ENCODE measurements at places on chromosomes 12 and 14.

- no peak for DNase-seq
Observed at GRCh38 chr14:52146504-52146903, 77.6 kb upstream of the NID2 start.

DNA sequence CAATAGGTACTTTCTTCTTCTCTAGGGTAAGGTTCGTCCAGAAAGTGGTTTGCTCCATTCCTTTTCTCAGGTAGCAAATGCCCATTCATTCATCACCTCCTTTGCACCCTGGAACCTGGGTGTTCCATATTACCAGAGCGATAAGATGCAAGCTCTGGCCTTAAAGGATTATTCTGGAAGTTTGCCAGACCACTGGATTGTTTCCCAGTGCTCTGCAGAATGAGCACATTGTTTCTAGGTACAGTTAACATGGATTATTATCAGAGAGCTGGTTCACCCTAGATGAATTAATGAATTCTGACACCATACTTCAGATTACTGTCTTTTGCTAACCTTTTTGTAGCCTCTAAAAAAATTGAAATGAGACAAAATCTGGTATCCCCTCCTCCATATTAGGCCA lies 170.9 kb upstream of the BMP4 start:
- no peak for DNase-seq

DNA sequence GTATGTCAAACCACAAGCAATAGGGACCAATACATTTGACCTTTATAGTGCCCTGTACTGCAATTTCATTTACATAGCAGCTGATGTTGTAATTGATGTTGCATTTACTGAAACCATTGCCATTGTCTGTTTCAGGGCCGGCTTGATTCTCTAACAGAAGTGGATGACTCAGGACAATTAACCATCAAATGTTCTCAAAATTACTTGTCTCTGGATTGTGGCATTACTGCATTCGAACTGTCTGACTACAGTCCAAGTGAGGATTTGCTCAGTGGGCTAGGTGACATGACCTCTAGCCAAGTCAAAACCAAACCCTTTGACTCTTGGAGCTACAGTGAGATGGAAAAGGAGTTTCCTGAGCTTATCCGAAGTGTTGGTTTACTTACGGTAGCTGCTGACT lies 216.0 kb downstream of the AKAP6 start:
- no peak for DNase-seq

GRCh38 chr12:6391013-6391412 lies 7.1 kb downstream of the LTBR start:
- DNase-seq = no peak

DNA sequence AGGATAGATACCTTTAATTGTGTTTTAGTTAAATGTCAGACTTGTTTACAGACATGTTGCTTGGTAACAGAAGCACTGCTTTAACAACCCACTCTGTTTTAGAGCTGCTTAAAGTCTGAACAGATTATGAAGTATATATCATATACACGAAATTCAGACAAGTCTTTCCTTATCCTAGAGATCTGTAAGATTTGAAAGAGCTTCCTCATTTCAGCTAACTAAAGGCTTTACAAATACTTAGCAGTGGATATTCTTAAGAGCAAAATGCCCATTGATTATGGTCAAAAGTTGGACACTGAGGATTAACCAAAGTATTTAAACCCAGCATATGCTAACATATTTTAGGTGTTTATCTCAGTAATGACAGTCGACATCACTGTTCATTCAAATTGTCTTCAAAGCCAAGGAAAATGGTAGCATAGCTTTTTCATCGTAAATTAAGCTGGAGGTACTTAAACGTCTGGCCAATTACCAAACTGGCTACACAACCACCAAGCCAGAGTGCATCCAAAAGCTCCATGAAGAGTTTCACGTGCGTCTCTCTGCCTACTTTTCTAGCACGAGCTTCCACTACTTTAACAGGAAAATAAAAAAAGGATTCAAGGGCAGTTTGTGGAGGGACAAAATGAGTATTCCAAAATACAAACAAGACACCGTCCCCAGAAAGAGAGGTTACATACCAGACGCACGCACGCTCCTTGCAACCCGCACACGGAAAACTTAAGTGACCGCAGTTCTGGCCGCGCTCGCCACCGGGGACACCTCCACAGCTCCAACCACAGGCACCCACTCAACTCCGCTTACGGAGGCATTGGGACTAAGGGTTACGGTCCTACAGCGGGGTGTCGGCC lies 565 bp downstream of the CEP83 start:
- DNase-seq = no peak

DNA sequence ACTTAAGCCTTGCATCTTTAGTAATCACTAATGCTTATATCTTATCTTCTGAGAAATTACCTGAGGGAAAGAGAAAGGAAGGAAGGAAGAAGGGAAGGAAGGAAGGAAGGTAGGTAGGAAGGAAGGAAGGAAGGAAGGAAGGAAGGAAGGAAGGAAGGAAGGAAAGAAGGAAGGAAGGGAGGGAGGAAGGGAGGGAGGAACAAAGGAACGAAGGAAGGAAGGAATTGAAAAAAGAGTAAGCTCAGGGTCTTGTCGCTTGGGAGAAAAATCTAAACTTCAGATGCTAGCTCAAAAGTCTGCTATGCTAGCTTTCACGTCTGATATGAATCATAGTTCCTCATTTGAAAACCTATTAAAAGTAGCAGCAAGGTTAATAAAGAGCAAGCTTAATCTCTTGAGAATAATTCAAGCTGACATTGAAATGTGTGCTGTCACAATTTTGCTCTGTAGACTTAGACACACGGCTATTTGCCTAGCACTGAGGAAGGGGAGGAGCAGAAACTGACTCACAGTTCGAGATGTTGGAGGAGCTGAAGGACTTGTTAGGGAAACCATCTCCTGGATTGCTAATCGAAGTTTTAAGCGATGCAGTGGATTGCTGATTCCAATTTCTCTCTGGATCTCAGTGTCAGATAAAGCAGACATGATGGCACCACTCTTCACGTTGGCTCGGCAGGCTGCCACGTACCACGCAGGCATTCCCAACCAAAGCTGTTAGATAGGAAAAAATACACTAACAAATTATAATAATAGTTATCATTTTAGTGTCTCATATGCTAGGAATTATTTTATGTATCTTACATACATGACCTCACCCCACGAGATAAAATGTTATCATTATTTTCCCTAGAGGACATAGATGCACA lies 216.7 kb downstream of the ACSS3 start:
- no peak for DNase-seq

GRCh38 chr14:76773188-76773885 lies 12.1 kb downstream of the VASH1 start:
- no peak for DNase-seq

DNA sequence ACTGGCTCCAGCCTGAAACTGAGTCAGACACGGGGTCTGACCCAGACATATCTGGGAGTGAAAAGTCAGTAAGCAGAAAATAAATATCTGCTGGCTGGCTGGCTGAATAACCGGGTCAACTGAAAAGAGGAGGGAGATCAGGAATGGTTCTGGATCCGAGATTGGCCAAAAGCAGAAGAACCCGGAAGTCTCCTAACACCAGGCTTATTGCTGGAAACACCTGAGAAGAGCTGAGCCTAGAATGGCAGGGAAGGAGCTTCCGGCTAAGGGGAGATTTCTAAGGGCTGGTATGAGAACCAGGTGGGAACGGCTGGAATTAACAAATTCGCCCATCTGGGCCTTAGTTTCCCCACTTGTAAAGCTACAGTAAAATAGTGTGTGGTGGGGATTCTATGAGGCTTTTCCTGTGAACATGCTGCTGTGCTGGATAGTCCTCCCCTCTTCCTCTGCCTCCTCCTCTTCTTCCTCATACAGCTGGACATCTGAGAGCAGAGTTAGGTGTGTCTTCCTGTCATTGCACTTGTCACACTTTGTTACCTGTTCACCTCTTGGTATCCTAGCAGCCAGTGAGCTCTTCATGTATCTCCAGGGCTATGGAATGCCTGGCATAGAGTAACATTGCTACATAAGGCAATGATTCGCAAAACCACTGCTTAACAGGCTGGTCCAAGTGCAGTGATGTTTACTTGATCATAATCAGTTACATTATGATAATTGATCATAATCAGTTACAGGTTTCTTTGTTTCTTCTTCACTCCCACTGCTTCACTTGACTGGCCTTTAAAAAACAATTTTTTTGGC lies 2.0 kb upstream of the SHMT2 start:
- no peak for DNase-seq

DNA sequence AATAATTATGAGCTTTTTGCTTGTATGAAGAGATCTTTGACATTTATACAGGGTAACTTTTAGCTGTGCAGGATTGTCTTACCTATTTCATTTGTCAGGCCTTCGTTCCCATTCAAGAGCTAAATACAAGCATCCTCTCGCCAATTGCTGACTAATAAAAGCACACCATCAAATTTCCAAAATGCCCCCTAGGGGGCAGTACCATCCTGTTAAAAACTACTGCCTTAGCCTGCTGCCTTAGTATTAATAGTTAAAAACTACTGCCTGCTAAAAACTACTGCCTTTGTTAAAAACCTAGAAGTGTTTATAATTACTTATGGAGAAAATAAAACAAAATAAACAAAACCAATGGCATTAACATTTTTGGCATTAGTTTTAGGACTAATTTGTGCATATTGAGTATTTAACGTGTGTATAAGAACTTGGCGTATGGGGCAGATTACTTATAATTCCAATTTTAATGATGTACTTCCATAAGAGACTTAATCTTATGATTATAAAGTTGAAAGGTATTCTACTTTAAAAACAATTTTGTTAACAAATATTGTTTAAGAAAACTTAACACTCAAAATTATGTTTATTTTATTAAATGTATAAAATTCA lies 3.0 kb upstream of the IFI27L2 start:
- no peak for DNase-seq

DNA sequence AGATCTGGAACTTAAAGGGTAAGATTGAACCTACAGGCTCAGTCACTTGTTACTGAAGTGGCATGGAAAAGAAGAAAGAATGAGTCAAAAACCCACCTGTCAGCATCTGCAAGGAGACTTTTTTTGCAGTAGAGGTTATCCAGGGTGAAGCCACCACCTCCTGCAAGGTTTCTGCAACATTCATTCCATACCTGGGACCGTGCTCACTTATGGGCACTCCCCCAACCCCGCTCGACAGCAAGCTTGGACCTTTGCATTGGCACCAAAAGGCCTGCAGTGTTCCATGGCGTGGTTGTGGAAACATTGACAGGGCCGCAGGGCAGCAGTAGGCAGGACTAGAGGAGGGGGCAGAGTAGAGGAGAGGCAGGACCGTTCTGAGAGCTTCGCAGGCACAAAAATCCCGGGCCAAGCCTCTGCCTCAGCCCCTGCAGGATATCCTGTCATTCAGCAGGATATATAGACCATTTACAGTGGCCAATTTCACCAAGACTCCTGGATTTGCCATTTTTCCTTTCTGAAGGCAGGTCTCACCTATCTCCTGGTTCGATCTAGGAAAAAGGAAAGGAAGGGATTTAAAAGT lies at the start of gene STAB2:
STAB2 (plus strand) TSS at position 483 of the 580 bp plus-strand sequence. CDS start 204 bp downstream, outside the sequence.
- no peak for DNase-seq

DNA sequence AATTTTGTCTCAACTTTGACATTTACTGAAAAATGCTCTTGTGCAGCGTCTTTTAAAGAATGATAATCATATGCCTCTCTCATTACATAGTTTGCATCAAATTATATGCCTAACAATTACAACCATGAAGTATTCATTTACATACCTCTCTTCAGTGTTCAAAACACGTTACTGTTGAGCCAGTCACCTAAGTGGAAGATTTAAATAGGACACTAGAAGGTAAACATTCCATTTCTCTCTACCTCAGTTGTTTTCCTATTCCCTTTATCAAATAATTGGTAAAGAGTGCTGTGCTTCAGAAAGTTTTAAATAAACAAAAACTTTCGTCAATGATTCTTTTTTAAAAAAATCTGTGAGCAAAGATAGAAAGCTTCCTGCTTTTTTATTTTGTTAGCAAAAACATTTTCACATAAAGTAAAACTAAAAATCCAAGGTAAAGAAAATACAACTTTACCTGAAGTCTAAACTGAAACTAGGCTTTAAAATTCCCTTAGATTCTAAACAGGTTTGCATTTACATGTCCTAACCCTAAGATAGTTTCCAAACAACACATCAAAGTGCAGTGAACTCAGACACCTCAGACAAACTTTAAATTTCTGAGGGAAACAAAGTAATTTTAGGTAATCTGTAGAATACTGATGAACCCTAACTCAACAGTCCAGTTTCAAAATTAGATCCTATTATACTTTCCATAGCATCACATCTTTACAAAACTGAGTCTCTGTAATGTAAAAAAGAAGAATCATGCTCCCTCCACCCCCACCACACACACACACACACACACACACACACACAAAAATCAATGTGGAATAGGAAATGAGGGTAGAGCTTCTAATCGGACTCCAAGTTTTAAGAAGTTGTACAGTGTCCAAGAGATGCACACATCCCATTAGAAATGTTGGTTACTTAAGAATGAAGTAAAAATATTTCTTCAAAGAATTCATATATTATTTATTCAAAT lies 46.2 kb downstream of the PAWR start:
- DNase-seq = no peak

DNA sequence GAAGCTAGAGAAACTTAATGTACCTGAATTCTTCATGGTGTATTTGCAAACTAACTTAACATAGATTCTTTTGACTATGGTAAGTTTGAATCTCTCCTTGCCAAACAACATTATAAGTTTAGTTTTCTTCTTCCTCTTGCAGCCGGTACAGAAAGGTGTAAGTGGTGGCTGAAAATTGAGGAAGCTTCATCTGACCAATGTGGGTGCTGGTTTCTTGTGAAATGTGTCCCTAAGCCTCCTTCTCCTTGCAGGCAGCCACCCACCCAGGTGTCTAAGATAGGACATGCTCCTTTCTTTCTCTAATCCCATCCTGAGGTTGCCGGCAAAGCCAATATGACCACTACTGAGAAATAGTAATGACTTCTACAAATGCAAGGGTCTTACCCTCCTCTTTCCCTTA lies 20.6 kb downstream of the GSG1 start:
- DNase-seq = no peak

- no peak for DNase-seq
Observed at GRCh38 chr14:76323331-76324050, 52.4 kb upstream of the ESRRB start.

DNA sequence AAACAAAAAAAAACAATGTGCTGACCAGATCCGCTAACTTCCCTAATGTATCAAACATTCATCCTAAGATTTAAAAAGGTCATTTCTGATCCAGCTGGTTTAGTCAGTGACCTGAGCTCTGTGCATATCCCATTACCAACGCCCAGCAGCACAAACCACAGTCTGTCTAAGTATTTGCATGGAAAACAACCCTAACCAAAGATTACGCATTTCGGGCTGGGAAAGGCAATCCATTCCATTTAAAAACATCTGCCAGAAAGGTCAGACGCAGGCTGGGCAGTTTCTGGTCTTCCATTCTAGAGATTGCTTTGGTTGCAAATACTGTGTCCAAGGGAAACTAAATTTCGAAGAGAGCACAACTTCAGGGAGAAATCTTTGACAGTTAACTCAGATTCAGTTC lies 234.9 kb downstream of the FLRT2 start:
- DNase-seq = no peak

All from cortex of kidney (tissue), 1 donor.